ENCODE measurements at places on chromosomes 16 and 17.

- peak; percentile 60 for DNase-seq
Observed at GRCh38 chr16:87006789-87007745, 310.1 kb downstream of the C16orf95 start.

DNA sequence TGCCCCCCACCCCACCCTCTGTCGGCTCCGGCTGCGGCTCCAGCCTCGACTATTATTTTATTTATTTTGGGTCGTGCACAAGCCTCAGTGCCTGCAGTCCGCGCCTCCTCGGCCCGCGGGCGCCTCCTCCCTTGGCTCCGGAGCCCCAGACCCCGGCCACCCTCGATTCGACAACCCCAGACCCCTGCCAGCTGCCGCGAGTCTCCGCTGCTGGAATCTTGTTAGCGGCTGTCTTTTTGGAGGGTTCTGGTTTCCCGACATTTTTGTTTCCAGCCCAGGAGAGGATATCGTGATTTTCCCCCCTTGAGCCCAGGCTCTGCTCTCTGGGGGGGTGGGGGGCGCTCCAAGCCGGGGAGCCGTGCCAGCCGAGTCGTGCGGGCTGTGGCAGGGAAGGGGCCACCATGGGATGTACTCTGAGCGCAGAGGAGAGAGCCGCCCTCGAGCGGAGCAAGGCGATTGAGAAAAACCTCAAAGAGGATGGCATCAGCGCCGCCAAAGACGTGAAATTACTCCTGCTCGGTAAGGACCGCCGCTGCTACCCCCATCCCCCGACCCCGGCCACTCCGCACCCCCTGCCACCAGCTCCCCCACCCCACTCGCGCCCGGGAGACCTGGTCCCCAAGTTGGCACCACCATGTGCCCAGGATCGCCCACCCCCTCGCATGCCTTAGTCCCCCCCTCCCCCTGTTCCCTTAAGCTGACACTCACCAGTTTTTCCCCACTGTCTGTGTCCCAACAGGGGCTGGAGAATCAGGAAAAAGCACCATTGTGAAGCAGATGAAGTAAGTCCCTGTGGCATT lies 746 bp downstream of the GNAO1 start:
- DNase-seq: no peak

DNA sequence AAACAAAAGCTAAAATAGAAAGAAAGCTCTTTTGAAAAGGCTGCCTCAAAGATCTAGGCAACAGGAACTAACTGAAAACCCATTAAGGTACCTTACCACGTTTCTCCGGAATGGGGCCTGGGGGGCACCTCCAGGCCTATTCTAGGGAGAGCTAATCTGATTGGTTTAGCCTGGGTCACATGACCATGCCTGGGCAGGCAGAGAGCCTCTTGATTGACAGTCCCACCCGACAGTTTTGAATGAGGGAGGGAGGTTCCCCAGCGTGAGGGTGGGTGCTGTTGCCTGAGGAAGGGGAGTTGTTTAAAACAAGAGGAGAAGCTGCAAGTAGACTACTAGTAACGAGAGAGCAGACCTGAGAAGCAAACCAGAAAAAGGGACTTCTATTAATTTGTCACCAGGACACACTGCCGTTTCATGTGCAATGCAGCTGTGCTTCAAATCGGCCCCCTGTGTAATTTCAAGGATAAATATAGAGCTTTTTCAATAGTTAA lies 143.4 kb upstream of the HS3ST2 start:
- no peak for DNase-seq

DNA sequence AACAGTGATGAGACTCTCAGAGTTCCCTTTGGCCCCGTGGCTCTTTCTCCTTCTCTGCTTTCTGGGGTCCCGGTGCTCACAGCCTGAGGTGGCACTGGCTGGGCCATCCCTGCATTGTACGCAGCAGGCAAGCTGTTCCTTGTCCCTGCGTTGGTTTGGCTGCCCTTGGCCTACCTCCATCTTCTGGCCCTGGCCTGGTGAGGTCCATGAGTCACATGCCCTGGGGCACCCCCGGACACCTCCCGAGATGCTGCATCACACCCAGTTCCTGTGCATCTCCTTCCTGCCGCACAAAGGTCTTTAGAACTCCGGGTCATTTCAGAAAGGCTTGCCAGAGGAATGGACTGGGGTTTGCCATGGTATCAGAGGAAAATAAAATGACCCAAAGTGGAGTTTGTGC lies 9.5 kb downstream of the SULT1A2 start:
- peak; percentile 93 for DNase-seq

DNA sequence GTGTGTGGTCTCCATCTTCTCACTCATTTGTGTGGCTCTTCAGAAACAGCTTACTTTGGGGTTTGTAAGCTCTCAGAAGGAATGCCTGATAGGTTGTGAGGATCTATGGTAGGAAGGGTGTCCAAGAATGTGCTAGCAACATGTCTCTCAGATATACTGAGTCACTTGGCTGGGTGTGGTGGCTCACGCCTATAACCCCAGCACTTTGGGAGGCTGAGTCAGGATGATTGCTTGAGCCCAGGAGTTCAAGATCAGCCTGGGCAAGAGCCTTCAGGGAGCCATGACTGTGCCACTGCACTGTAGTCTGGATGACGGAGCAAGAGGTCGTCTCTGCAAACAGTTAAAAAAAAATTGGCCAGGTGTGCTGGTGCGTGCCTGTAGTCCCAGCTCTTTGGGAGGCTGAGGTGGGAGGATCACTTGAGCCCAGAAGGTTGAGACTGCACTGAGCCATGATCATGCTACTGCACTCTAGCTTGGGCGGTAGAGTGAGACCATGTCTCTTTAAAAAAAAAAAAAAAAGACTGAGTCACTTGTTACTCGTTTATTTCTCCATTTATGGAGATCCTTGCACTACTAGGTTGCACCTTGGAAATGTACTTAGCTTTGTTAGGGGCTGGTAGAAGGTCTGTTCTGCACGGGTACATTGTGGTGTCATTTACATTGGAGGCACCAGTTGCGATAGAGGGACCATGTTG lies 232.0 kb downstream of the SNX29 start:
- DNase-seq: peak; percentile 3

DNA sequence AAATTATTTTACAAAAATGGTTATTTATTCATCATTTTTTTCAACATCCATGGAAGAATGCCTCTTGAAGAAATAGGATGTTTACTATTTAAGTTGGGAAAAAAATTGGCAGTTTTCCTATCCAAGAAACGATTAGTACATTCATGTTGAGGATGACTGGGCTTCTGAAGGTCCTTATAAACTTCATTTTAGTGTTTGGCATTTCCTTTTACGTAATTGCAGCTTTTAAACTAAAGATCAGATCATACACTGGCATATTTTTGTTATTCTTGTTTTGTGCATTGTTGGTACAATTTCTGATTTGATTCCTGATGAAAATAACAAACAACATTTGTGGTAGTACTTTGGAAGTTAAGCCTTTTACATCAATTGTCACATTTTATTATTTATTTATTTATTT lies 11.5 kb downstream of the KCNJ16 start:
- DNase-seq: no peak

DNA sequence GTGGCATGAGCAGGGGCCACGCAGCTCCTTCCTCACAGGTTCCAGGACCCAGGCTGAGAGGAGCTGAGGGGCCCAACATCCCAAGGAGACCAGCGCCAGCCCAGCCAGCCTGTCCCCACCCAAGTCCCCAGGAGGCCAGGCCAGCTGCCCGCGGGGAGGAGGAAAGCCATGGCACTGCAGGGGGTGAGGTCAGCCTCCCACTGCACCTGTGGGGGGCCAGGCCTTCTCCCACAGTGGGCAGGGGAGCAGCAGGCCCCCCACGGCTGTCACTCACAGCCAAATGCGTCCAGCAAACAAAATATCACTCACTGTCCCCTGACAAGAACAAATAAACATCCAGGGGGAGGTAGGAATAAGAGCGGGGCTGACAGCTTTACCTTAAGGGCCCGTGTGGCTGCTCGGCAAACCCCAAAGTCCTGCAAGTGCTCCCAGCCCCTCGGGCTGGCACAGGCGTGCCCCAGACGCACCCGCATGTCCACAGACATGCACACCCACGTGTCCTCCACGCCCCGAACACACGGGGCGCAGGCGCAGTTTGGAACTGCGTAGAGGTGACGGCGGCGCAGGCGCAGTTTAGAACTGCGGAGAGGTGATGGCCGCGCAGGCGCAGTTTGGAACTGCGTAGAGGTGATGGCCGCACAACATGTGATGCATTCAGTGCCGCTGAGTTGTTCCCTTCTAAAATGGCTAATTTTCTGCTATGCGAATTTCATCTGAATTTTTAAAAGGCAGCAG lies 291.1 kb downstream of the FOXL1 start:
- DNase-seq: no peak

- DNase-seq: no peak
Observed at GRCh38 chr16:51849715-51850114, 697.2 kb downstream of the TOX3 start.

GRCh38 chr17:55555772-55556171 lies 44.5 kb upstream of the SMIM36 start:
- no peak for DNase-seq

- DNase-seq: peak; percentile 7
Observed at GRCh38 chr16:81866820-81867440, 87.8 kb downstream of the PLCG2 start.

DNA sequence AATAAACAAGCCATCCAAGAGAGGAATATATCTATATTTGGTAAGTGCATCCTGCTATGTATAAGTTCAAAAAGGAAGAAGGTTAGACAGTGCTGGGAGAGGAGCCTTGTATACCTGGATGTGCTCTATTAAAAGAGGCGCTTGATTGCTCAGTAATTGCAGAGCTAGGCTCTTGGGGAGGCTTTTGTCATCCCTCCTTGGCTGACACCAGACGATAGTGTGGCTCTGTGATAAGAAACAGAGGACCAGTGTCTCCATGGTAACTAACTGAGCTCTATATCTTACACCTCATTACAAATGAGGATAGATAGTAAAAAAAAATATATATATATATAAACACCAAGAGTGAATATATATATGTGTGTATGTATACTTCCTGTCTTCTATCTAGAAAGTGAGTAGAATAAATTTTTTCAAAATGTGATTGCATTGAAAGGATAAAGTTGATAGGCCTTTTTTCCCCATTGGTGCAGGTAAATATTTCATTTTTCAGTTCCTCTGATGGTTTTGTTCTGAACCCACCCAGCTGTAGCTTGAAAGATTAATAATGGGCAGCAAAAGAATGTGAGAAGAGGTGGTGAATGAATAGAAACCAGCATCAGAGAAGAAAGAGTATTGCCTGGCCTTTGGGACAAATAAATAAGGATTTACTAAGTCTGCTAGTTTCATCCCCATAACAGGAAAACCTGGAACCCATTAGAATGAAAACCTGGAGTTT lies 303.7 kb downstream of the ZFHX3 start:
- DNase-seq: no peak

GRCh38 chr17:33120103-33120502 lies 128.5 kb downstream of the SPACA3 start:
- no peak for DNase-seq

DNA sequence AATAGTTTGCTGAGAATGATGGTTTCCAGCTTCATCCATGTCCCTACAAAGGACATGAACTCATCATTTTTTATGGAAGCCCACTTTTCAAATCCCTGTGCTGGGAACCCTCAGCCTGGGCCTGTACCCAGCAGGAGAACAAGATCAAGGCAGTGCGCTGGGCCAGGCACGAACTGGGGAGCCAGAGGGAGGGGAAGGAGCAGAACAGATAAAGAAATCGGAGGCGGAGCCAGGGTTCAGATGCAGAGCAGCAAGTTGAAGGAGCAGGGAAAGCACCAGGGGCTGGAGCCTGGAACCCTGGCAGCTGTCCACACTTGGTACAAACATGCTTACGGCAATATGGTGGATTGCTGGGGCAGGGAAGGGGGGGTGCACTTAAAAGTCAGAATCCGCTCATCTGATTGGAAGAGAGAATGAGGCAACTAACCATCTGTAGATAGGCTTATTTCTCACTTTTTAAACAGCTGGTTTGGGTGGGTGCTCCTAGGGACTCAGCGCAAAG lies 107.5 kb downstream of the NOG start:
- peak; percentile 18 for DNase-seq

- no peak for DNase-seq
Observed at GRCh38 chr16:85718682-85719081, 29.9 kb upstream of the GINS2 start.

- DNase-seq: no peak
Observed at GRCh38 chr17:4467287-4467686, 31.4 kb upstream of the SPNS2 start.

- no peak for DNase-seq
Observed at GRCh38 chr17:17379197-17379991, 76.2 kb downstream of the NT5M start.

GRCh38 chr16:69150146-69150865 lies 17.9 kb downstream of the UTP4 start:
- peak; percentile 74 for DNase-seq

DNA sequence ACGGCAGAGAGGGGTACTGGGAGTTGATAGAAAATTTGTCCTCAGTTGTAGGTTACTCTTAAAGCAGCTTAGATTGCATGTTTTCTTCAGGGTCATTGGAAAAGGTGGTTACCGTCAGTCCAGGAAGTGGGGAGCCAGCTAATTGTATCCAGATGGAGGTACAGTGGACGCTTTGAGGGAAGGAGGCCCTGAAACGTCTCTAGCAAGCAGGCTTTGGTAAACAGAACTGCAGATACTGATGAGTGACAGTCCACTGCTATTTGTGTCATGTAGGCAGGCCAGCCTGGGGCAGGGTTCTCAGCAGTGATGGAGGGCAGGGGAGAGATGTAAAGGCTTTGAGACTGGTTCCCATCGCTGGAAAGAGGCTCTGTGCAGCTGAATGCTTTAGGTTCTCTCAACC lies 30.2 kb upstream of the ST6GALNAC1 start:
- peak; percentile 86 for DNase-seq

- DNase-seq: no peak
Observed at GRCh38 chr17:77838748-77839697, 119.5 kb upstream of the TNRC6C start.

DNA sequence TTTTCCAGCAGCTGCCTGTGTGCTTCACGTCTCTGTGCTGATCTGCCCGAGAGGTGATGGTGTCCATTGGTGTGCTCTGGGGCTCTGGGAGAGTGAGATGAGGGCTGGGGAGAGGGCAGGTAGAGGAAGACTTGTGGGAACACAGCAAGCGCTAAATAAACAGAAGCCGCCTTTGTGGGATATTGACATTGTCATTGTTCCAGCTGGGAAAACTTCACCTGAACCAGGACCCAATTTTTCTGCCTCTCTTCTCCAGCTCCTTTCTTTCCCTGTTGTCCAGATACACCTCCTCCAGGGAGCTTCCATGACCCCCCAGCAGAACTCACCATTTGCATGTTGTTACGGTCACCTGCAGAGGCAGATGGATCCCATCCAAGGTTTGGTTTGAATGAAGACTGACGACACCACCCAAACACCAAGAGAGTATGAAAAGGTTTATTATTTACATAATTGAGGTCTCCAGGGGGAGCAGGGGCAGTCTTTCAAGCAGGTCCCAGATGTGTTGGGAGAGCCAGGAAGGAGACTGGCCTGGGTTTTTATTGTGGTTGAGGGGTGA lies 3.6 kb upstream of the ITGA3 start:
- no peak for DNase-seq

GRCh38 chr16:30750876-30751465 lies 2.7 kb downstream of the PHKG2 start:
- no peak for DNase-seq

GRCh38 chr17:42072323-42073187 lies 22.2 kb upstream of the C17orf113 start:
- DNase-seq: no peak

- DNase-seq: peak; percentile 46
Observed at GRCh38 chr17:11986942-11987329, 10.3 kb downstream of the ZNF18 start.

- DNase-seq: no peak
Observed at GRCh38 chr17:57599271-57600045, 145.6 kb downstream of the CCDC182 start.

- DNase-seq: peak; percentile 32
Observed at GRCh38 chr16:54630284-54630967, 300.2 kb upstream of the IRX5 start.

GRCh38 chr16:19520861-19521331 lies 1.0 kb downstream of the GDE1 start:
- DNase-seq: peak; percentile 21

GRCh38 chr16:84196727-84197394 lies 5.9 kb downstream of the ADAD2 start:
- DNase-seq: no peak
